Smooth muscle cell of bladder (primary cell): ENCODE measurements at places on chromosomes 5 and 9. TPM values are rescaled to one million over a fixed set of nuclear protein-coding genes. Genes with fewer than 3 reads are reported as not detected.

CTXN3 gene
- total RNA-seq = not detected in 2 replicates

DAB2 gene
- 122 and 161 TPM in 2 replicates for total RNA-seq

PCDH12 gene
- 0.14 and 0.37 TPM in 2 replicates for total RNA-seq

PCDHGB7 gene
- total RNA-seq = 6.3 and 6.9 TPM in 2 replicates

ADAMTSL1 gene
- 7.4 and 26.1 TPM in 2 replicates for total RNA-seq

SLC23A1 gene
- under 0.01 TPM in 1 of 2 replicates, not detected in the other for total RNA-seq

FBXW11 gene
- 60.7 and 75.9 TPM in 2 replicates for total RNA-seq

FOXD4L3 gene
- not detected in 2 replicates for total RNA-seq

RALGPS1 gene
- total RNA-seq = 1.7 and 2.0 TPM in 2 replicates

CCDC152 gene
- 1.1 and 1.6 TPM in 2 replicates for total RNA-seq

C9 gene
- 0.18 TPM in 1 of 2 replicates, not detected in the other for total RNA-seq

DRD1 gene
- total RNA-seq = under 0.01 and 0.14 TPM in 2 replicates

UGT3A1 gene
- not detected in 2 replicates for total RNA-seq
